AML-193 (cell line): ENCODE measurements at places on chromosomes 11 and 22.

DNA sequence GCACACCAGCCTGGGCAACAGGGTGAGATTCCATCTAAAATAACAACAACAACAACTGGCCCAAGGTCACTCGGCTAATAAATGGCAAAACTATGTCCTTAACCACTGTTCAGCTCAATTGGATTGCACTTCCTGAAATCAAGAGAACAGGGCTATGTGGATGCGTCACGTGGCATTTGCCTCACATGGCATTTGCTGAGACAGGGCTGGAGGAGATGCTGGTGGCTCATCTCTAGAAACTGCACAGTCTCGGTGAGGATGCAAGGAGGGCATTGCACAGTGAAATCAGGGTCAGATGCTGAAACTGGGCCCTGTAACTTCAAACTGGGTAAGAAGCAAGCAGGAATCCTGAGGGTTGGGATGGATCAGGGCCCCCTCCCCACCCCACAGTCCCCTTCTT, 171.9 kb downstream of the BUD13 start:
- DNase-seq: no peak

GRCh38 chr22:23196165-23196564, 15.9 kb downstream of the BCR start:
- DNase-seq: no peak

GRCh38 chr22:44677353-44677840, 24.6 kb upstream of the PRR5 start:
- no peak for DNase-seq

GRCh38 chr11:3049430-3050243, 7.6 kb downstream of the CARS1 start:
- peak; percentile 95 for DNase-seq

DNA sequence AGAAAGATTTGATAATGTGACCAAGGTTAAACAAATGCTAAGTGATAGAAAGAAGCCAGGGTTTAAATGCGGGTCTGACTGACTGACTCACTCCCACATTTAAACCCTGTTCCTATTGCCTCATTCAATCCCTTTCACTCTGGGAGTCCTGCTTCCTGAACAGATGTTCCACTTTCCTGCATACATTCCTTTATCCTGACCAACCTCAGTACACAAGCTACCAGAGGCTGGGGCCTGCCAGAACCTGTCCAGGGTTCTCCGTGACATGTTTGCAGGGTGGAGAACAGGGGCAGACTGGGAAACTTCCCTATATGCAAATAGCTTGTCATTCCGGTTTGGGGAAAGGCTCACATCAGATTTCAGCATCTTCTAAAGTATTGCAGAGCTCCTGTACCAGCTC, 3.0 kb upstream of the ANKK1 start:
- DNase-seq: no peak

DNA sequence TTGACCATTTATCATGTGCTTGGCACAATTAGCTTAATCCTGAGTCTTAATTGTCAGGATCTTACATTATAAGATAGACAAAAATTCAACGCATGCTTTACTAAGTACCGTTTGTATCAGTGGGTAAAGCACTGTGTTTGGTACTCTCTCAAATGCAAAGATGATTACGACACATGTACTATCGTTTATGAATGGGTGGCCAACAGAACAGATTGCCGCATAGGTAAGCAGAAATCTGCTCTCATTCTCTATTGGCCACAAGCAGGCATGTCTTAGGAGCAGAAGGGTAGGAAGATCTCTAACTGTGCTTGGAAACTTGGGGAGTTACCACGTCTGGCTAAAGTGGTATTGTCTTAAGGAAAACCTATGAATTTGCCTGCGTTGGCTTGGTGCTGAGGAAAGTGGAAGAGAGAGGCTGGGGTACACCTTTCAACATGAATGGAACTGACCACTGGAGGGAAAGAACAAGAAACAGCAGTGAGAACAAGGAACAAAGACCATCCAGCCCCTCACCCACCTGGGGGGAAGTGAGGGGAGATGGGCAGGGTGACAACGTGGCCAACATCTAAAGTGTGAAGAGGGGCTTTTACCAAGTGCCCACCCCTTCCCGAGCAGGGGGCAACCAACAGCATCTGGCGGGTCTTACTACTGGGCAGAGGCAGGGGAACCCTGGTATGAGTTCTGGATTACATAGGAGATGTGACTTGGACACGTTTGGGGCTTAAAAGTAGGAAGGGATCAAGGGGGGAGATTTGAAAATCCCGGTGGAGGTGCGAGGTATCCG, 1.0 kb upstream of the TUBA8 start:
- no peak for DNase-seq

GRCh38 chr22:37269936-37270678, 12.2 kb upstream of the CYTH4 start:
- peak; percentile 69 for DNase-seq

DNA sequence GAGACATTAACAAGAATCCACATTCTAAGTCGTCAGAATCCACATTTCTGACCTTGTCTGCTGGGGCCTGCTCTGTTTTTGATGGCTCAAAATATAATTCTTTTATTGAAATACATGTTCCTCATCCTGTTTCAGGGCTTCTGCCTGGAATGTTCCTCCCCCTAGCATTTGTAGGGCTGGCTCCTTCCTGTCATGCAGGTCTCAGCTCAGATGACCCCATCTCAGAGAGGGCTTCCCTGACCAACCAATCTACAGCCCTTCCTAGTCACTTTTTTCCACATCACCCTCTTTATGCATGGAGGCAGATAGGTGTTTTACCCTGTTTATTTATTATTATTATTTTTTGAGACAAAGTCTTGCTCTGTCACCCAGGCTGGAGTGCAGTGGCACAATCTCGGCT, 14.8 kb downstream of the TMEM123 start:
- DNase-seq: no peak

DNA sequence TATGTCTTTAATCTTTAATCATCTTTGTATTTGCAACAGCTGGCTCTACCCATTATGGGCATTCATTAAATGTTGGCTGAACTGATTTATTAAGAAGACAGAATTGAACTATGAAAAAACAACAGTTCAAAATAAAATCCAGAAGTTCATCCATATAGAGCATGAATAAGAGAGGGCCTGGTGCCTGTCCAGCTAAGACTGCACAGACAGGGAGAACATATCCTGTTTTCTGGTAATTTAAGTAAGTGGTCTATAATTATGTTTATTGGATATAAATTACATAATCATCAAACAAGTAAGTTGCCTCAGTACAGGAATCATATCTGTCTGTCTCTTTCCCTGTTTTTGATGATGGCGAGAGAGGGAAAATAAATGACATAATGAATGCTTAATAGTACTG, 137.2 kb downstream of the RBFOX2 start:
- no peak for DNase-seq

DNA sequence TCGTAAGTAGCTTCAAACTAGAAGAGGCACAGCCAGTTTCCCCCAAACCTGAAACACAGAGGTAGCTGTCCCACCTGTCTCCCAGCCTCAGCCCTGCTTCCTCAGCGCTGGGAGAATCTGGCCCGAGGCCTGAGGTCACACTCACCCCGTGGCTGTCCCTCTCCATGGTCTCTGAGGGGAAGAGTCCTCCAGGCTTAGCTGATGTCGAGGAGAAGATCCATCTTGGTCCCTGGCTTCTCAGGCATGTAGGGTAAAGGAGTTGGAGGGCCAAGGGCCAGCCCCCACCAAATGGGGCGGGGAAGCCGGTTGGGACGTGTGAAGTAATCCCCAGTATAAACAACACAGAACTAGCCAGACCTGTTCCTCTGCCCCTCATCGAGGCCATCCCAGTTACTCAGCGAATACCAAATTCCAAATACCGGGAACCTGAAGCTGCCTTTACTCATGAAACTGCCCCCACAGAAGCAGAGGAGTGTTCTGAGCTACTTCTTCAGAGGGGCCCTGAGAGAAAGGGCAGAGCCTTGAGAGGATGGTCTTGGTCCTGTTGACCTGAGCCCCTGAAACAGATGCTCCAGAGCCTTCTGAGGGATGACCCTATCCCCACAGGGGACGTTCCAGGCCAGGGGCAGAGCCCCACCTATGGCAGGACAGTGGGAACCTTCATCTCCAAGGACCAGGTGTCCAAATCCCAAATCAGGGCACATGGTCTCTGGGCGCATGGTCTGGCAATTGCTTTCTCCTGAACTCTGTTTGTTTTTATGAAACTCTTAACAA, at the start of gene TMPRSS13:
TMPRSS13 (minus strand) TSS at position 261 of the 774 bp plus-strand sequence; CDS start at position 166, 95 bp downstream.
- no peak for DNase-seq

- no peak for DNase-seq
Observed at GRCh38 chr11:127625402-127625801, 624.8 kb upstream of the KIRREL3 start.
